ENCODE measurements at places on chromosomes 7 and 10.
A peak's percentile ranks its signal among the peaks of the same experiment; 100 is the strongest.

GRCh38 chr10:47056247-47056510 lies 145.0 kb downstream of the PTPN20 start:
- DNase-seq: no peak

DNA sequence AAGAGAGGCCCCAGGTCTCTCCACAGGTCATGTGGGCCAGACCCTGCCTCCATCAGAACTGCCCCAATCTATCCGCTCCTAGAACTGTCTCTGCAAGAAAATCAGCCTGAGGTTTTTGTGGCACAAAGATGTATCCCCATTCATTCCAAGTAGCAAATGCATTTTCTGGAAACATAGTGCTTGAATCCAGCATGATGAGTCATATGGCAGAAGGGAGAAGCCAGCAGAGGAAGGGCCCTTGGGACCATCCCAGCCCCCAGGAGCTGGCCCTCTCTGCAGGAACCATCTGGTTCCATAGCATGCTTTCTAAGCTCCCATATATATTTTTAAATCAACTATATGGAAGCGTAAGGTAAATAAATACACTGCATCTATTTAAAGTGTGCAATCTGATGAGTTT lies 563.2 kb downstream of the GALNT17 start:
- DNase-seq: no peak

- DNase-seq: peak; percentile 55
Observed at GRCh38 chr10:75211007-75211691, 553 bp downstream of the VDAC2 start.

DNA sequence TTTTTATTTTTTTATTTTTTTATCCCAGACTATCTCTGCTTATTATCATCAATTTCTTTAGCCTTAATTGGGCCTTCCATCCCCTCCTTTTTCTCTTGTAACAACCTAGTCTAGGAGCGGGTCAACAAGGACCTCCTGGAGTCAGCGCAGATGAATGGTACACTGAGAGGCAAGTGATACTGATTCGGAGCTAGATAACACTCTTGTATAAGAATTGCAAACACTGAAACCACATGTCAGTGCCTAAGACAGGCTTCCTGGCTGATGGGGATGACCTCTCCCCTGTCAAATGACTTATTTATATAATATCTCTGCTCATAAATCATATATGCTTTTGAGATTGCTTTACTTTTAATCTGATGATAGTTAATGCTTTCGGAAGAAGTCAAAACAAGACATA lies 22.7 kb downstream of the BPGM start:
- no peak for DNase-seq

GRCh38 chr10:6780008-6780677 lies 200.1 kb upstream of the PRKCQ start:
- no peak for DNase-seq

GRCh38 chr7:139722604-139723003 lies 55.2 kb downstream of the HIPK2 start:
- DNase-seq: no peak

GRCh38 chr7:29987811-29988317 lies 1.7 kb downstream of the SCRN1 start:
- no peak for DNase-seq

DNA sequence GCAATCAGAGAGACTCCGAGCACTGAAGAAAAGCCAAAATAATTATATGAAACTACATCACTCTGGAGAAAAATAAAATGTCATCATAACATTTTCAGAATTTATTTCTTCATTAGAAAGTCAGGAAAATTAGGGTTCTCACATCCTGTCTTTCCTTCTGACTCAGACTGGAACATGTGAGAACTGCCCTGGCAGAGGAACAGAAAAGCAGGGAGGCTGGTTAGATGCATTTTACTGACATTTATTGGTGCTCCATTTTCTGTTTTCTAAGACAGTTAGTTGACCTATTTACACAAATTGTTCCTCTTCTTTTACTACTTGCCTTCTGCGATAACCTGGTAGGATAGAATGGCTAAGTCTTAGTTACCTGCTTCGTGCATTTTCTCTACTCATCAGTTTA lies 58.6 kb upstream of the ANK3 start:
- DNase-seq: no peak

DNA sequence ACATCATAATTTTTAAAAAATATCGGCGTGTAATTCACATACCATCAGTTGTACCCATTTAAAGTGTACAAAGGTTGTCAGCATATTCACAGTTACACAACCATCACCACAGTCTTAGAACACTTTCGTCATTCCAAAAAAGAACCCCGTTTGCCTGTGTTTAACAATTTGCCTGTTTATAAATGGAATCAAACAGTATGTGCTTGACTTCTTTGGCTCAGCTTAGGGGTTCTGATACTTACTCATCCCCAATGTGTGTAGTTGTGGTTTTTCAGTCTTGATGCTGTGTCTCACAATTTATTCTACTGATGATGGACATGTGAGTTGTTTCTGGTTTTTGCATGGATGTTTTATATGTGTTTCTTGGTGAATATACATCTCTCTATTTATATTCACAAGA lies 50.0 kb downstream of the PRPF18 start:
- no peak for DNase-seq

- DNase-seq: no peak
Observed at GRCh38 chr7:92624298-92624996, 34.3 kb upstream of the FAM133B start.

DNA sequence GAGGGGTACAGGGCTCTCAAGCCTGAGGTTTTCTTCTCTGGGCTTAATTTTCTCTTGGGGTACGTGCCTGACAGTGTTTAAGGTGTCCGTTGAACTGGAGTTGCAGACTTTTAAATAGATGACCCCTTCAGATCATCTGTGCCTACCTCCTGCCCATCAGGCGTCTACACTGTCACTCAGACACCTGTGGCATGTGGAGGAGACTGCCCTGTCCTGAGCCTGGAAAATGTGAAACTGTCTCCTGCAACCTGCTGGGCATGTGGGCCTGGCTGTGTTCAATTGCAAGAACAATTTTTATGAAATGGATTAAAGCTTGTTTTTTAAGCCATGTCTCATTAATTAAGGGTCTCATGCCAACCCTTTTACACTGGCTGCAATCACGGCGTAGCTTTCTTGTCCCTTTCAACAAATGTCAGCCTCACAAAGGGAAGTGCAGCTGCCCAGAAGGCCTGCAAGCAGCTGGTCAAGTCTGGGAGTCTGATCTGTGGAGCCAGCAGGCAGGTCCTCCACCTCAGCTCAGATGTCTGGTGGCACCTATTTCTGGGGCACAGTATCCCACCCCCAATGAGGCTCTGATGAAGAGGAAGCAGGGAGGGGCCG lies 8.8 kb downstream of the ATP5MF start:
- no peak for DNase-seq

DNA sequence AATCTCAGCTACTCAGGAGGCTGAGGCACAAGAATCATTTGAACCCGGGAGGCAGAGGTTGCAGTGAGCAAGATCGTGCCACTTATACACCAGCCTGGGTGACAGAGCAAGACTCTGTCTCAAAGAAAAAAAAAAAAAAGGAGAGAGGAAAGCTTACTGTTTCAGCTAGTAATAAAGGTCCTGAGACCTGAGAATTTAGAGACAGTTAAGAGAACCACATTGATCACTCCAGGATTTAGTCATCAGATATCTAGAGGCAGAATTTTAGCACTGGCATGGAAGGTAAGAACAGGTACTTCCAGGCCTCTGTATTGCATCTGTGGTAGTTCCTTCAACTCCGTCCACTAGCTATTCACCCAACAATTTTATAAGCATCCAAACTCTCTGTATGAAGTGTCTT lies 7.8 kb downstream of the COG5 start:
- no peak for DNase-seq

DNA sequence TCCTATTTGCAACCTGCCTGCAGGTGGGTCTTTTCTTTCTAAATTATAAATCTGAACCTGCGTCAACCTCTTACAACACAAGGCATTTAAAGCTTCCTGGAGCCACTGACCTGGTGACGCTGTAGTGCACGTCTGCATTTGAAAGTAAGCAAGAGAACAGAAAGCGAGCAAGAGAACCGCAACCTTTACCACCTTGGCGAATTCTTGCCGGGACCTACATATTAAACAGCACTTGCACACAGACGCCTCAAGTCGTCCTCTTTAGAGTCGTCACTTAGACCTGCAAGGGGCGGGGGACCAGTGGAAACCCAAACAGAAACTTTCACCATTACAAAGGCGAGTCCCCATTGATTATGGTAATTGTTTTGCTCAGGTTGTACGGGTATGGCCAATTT lies 9.5 kb downstream of the GLI3 start:
- no peak for DNase-seq

DNA sequence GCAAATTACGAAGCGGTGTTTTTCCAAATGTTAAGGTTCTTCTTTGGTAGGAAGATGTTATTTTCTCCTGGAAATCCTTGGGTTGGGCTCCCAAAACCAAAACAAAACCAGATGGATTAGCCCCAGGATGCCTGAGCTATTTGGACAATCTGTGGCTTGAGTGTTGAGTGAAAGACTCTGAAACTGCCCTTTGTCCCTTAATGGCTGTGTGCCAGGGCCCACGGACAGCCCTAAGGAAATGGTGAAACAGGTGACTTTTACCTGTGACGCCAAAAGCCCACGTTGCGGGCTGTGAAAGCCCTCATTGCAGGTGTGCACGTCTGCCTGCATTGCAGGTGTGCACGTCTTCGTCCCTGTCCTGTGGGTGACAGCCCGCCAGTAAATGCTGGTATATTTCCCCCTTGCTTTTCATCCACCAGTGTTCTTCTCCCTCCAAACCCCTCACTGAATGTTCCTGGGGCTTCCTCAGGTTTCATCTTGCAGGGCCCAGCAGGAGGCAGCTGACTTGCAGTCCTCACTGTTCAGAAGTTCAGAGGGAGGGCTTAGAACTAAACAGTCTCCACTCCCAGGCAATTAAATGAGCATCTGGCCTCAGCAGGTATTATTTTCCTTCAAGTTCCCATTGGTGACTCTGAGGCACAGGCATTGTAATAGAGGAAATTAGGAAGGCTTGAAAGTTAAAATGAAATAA lies 10.7 kb downstream of the PFKP start:
- DNase-seq: no peak

- DNase-seq: no peak
Observed at GRCh38 chr10:1198453-1199344, 142.5 kb downstream of the WDR37 start.

DNA sequence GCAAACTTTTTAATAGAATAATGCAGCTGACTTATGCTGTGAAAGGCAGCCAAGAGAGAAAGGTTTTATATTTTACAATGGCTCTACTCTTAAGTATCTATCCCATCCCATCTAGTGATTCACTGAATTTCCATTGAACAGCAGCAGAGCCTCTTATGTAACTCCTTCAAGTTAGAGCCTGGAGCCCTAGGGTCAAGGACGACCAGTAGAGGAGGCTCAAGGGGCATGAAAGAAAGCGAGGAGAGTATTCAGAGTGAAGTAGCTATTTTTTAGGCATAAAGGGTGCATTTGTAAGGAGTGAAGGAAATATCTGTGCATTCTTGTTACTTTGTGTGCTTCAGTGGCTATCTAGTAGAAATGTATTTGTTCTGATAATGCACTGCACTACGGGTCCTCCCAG lies 180.2 kb upstream of the TPK1 start:
- no peak for DNase-seq

DNA sequence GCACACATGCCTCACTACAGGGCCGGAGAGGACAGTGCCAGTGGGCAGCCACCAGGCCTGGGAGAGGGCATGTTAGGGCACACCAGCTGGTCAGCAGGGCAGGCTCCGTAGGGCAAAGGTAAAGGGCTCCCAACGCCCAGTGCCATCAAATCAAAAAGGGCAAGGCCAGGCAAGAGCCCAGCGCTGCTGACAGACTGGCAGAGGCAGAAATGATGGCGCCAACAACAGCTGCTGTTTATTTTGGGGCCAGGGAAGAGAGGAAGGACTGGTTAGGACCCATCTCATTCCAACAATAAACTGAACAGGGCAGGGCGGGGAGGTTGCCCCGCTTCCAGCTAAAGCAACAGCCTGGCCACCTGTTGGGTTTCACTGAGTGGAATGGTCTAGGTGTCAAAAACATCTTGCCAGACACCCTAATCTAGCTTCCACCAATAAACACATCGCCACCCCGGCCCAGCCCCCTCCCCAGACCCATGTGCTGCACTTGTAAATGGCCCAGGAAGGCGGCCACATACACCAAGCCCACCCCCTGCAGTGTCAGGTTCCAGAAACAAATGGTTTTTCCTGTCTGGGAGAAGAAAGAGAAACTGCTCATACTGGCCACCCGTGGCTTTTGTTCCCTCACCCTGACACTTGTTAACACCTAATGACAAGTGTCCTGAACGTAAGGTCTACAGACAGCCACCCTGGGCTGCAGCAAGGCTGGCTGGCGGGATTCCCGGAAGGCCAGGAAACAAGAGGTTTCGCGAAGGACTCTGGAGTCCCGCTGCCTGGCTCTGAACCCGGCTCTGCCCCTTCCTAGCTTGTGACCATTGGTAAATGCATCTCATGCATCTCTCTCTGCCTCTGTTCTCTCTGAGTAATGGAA lies 15.3 kb downstream of the SH3PXD2A start:
- no peak for DNase-seq

GRCh38 chr10:89648074-89648473 lies 3.0 kb upstream of the PANK1 start:
- DNase-seq: no peak

GRCh38 chr10:128173386-128173785 lies 47.2 kb upstream of the MKI67 start:
- no peak for DNase-seq

DNA sequence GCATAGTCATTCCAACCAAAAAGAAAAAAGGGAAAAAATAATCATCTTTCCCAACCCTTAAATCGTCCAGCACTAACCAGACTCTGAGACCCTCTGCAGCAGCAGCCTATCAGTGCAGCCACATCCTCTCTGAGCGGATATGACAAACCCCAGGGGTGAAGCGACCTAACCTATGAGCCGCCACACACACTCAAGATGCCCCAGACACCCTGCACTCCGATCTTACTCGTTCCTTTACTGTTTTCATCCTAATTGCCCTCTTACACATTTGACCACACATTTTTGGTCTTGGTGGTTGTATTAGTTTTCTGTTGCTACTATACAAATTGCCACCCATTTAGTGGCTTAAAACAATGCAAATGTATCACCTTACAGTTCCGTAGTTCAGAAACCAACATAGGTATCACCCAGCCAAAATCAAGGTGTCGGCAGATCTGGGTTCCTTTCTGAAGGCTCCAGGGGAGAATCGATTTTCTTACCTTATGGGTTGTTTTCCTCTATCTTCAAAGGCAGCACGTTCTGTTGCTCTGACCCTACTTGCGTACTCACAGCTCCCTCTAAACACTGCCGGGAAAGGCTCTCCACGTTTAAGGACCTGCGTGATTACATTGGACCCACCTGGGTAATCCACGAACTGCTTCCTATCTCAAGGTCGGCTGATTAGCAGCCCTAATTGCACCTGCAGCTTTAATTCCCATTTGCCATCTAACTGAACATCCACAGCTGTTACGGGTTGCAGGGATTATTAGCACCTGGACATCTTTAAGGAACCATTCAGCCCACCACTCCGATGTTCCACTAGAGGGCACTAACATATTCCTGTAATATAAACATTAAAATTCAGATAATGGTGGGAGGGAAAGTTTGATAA lies 37.3 kb upstream of the PRSS1 start:
- DNase-seq: peak; percentile 19

Measured in hematopoietic multipotent progenitor cell treated with erythropoietin and hydrocortisone succinate and interleukin-3 and kit ligand, for 15 days (in vitro differentiated cells).